ENCODE measurements at places on chromosomes 7 and 10.

DNA sequence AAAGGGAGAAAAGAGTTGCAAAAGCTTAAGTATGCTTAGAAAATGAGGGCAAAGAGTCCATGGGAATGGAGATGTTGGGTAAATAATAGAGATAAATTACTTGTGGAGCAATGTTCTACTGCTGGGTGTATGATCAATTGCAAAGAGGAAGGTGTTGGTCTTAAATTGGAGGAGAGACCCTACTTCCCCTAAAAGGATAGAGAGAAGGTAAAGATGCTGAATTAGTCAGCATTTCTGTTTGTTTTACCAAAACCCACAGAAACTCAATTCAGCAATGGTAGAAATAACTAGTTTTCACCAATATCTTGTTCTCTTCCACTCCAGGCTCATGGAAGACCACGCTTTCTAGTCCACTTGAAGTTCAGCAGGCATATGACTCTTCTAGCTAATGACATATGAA, 32.1 kb downstream of the ASB4 start:
- no peak for DNase-seq

DNA sequence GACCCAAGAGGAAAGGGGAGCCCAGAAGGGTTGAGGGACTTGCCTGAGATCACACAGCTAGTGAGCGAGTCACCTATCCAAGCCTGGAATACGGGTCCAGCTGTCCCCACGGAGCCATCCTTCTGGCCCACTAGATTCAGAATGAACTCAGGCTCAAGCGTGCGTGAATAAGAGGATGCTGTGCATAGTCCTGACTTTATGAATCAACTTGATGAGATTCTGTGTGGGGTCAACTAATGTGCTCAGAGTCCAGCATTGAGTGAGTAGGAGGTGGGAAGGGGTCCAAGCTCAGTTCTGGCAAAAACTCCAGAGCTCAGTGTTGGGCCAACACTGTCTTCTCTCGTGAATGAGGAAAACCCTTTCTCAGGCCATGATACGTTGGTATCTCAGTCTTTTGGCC, 41.4 kb downstream of the CAMK1D start:
- DNase-seq, result no peak

GRCh38 chr7:2472739-2473138, 3.5 kb downstream of the GRIFIN start:
- DNase-seq, result no peak

- no peak for DNase-seq
Measured at GRCh38 chr10:89235073-89235798, 16.3 kb downstream of the LIPA start.
